ENCODE measurements at places on chromosomes 3 and 15.

DNA sequence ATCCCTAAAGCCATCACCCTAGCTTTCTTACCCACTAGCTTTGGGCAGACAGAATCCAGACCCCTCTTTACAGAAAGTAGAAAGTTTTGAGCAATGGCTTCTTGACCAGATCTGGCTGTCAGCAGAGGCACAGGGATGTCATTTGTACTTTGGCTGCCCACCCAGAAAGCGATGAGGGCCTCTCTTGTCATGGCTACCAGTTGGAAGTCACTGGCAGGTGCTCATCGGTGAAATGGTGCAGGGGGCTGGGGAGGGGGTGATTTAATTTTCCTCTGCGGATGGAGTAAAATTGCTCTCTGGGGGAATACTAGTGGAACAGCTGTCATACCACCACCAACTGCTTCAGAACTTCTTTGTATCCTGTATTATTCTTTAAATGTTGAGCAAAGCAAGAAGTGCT is 393.7 kb downstream of the LSAMP start:
- DNase-seq = no peak

GRCh38 chr3:120168611-120169010 is 74.4 kb upstream of the GSK3B start:
- DNase-seq = no peak

- DNase-seq = no peak
These were observed 11.2 kb upstream of the ATP11B start for GRCh38 chr3:182782149-182782548.

DNA sequence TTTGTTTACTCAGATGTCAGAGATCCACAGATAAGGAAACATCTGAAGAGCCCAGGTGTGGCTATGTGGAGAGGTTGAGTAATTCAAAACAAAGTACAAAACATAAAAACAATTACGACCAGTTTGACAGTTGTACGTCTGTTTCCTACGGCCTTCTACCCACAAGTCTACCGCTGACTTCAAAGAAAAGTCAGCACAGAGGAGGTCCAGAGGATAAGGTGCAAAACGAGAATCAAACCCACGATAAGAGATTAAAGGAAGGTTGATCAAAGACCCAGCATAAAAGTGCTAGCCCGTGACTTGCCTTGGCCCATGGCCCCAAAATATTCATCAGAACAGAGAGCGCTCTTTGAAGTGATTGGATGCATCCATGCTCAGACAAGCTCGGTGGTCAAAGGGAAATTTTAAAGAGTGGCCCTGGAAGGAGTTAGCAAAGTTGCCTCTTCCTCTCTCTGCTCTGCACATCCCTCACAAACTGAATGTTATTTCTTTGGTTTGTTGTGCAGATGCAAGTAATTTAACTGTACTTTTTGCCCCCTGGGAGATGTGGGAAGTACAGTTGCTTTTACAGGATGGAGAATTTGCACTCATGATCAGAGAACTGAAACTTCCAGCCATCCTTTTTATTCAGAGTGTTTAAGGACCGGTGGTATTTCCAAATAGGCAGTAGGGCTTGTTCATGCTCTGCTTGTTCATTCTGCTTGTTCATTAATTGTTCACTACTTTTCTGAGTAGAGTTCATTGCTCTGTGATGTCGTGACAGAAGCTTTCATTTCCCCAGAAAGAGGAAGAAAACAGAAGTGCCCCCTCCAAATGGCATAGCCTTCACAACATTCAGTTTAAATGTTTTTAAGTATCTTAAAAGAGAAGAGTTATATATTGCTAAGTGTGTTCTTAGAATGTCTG is 31.1 kb downstream of the MME start:
- DNase-seq = no peak

All from NCI-H1092 treated with DMSO at 0.1 percent for 48 hours (cell line).